RKO (cell line): ENCODE measurements at places on chromosomes 3 and 15.

GRCh38 chr15:98778960-98779359 lies 130.6 kb downstream of the IGF1R start:
- DNase-seq, result no peak

GRCh38 chr3:111976254-111976653 lies 2.6 kb upstream of the ABHD10 start:
- DNase-seq, result no peak

DNA sequence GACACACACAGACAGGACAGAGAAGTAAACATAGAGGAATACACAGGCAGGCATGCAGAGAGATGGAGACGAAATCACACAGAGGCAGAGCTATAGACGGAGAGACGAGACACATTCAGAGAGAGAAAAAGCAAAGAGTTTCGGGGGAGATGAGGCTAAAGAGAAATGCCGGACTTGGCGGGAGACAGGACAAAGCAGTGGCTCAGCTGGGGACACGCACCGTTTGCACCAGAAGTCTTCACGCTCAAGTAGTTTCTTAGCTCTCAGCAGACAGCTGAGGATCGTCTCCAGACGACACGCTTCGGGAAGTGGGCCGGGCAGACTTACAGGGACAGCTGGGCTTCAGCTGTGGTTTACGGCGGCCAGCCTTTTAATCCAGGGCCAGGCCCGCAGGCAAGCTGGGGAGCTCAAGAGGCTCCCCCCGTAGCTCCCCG lies 56.2 kb upstream of the DLG1 start:
- no peak for DNase-seq

DNA sequence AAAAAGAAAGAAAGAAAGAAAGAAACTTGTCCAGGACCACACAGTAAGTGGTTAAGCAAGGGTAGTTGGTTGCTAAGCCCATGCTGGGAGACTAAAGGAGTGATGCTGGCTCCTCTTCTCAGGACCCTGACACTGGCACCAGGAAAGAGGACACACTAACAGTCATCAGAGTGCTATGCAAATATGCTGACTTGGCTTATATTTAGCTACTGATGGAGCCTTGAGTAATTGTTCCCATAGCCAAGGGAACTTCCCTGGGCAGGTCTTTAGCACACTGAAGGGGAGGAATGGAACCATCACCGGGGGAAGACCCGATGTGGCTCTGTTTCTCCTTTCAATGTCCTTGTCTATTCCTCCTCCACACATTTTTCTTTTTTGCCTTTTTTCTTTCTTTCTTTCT lies 6.2 kb downstream of the TMEM40 start:
- DNase-seq, result peak; percentile 20

DNA sequence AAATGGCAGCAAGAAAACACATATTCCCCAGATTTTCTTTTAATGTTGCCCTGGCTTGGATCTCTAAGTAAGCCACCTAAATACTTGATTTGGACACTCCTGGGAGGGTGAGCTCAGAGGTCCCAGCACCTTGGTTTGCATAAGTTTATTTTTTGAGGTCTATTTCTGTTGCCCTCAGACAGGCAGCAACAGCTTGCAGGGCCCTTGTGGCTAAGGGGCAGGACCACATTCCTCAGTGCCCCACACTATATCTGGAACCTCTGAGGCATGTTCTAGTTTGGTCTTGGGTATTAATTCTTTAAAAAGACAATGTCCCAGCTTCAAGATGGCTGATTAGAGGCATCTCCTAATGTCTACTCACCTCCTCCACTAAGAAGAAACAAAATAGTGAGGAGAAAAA lies 57.5 kb downstream of the IGSF11 start:
- DNase-seq, result no peak

- no peak for DNase-seq
Observed at GRCh38 chr3:85950435-85950834, 991.6 kb downstream of the CADM2 start.
